ENCODE measurements at places on chromosomes 3 and 15.
A peak's percentile ranks its signal among the peaks of the same experiment; 100 is the strongest.

DNA sequence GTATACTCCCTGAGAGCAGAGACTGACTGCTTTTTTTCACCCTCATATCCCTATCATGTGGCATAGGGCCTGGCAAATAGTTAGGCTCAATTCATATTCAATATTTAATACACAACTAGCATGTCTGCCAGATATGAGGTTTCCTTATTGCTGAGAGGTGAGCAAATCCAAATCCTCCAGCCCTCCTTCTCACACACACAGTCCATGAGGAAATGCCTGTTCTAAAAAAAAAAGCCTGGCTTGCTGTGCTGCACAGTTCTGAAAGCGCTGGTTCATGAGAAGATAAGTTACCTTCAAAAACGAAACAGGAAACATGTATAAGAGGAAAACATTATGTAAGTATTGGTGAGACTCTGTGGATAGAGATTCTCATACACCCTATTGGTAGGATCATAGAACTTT lies 15.5 kb upstream of the ACAP2 start:
- DNase-seq, result peak; percentile 40

- DNase-seq, result no peak
Observed at GRCh38 chr3:10317311-10317960, 3.5 kb downstream of the SEC13 start.

DNA sequence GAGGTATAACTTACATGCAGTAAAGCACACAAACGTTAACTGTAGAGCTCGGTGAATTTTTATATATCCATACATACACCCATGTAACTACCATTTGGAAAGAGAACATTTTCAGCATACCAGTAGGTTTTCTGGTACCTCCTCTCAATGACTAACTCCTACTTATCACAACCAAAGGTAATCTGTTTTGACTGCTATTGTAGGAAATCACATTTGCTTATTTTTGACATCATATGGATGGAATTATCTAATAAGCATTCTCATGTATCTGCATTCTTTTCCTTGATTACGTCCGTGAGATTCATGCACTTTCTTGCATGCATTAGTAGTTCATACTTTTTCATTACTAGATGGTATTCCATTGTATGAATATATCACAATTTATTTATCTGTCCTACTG lies 76.8 kb downstream of the CSNK1G1 start:
- DNase-seq, result no peak

GRCh38 chr3:52174896-52175295 lies 20.7 kb upstream of the POC1A start:
- DNase-seq, result peak; percentile 35

DNA sequence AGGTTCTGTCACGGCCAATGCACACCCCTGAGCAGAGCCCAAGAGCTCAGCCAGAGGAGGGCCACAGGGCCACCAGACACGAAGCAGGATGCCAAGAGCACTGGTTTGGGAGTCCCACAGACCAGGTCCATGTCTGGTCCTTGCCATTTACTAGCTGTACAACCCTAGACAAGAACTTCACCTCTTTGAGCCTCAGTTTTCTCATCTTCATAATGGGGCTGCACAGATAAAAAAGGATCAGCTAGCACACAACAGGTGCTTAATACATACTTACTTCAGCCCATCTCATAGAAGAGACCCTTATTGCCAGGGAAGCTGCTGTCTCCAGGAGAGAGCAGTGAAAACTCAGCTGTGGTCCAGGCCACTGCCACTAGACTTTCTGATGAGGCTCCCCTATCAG lies 152.0 kb downstream of the NUP210 start:
- DNase-seq, result no peak

GRCh38 chr15:75809986-75810750 lies 33.1 kb upstream of the UBE2Q2 start:
- DNase-seq, result peak; percentile 66

DNA sequence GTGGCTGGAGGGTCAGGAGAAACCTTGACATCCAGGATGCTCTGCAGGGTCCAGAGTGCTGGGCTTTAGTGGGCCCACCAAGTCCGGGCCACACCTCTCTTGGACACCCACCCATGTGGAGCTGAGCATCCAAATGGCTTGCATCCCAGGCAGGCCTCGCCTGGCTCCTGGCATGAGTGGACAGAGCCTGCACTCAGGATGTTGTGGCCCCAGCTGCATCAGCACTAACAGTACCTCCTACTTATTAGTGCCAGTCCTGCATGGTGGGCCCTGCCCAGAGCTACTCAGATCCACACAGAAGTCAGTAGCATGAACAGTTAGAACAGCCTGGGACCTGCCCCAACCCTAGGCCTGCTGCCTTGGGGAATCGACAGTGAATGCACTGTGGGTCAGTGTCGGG lies 42.2 kb upstream of the MRPS22 start:
- no peak for DNase-seq
